Fibroblast of the aortic adventitia (primary cell): ENCODE measurements at places on chromosomes 5 and 9. TPM values are rescaled to one million over a fixed set of nuclear protein-coding genes. Genes with fewer than 3 reads are reported as not detected.

KCTD16 gene
- total RNA-seq = 7.4 and 12.6 TPM in 2 replicates

CDH9 gene
- total RNA-seq = 0.16 TPM in 1 of 2 replicates, not detected in the other

KCNV2 gene
- not detected in 2 replicates for total RNA-seq

IL3 gene
- total RNA-seq = not detected in 2 replicates

MED22 gene
- 17.7 and 19.7 TPM in 2 replicates for total RNA-seq

CCDC152 gene
- total RNA-seq = 3.4 and 5.8 TPM in 2 replicates

DMRT3 gene
- total RNA-seq = not detected in 2 replicates

NRARP gene
- 0.09 TPM in 1 of 2 replicates, not detected in the other for total RNA-seq

HSD17B4 gene
- 122 and 175 TPM in 2 replicates for total RNA-seq

SAPCD2 gene
- 0.41 and 1.5 TPM in 2 replicates for total RNA-seq

TEX48 gene
- total RNA-seq = not detected in 2 replicates

FBLL1 gene
- 0.33 TPM in 1 of 2 replicates, not detected in the other for total RNA-seq

PCDHGA8 gene
- total RNA-seq = 2.5 and 3.8 TPM in 2 replicates

PCDHB8 gene
- total RNA-seq = 0.16 and 0.27 TPM in 2 replicates
